ENCODE measurements at places on chromosomes 13 and 19.

GRCh38 chr19:39582442-39582841 is 19.9 kb upstream of the LGALS13 start:
- H3K36me3 ChIP-seq = no peaks in the 10 kb centered on the region
- no peak overlapping the region for H3K4me3 ChIP-seq
- H3K27ac ChIP-seq = no peak overlapping the region
- H3K27me3 ChIP-seq = no peaks in the 10 kb centered on the region
- no peak for DNase-seq

- peaks cover 60% of the 10 kb centered on the region for H3K27me3 ChIP-seq
- H3K4me3 ChIP-seq = peak within 1 kb of the TSS; percentile 36
- peaks cover 35% of the 10 kb centered on the region for H3K4me1 ChIP-seq
- DNase-seq = peak; percentile 77
- no peaks in the 10 kb centered on the region for H3K36me3 ChIP-seq
Observed at GRCh38 chr19:48393559-48394330, at the start of gene GRIN2D. Gene GRIN2D, plus strand, starts transcription at chr19:48393668. Its CDS starts 4,725 bp downstream, at chr19:48398393.

DNA sequence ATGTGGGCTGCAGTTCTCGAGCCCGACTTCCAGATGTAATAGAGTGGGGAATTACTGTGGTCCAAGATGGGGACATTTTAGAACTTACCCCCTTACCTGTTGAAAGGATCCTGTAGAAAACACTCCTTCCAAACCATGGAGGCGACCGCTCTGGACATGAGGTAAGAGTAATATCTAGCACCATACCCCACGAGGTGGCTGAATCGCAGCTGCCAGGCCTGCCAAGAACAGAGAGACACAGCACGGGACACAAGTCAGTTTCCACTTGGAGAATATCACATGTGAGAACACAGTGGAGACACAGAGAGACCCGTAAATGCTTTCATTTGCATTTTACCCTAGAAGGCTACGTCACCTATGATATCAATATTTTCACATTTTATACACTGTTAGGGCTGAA is 129.2 kb downstream of the MIPEP start:
- H3K27me3 ChIP-seq = no peaks in the 10 kb centered on the region
- no peaks in the 10 kb centered on the region for H3K36me3 ChIP-seq
- no peak overlapping the region for H3K27ac ChIP-seq
- H3K4me1 ChIP-seq = no peaks in the 10 kb centered on the region

DNA sequence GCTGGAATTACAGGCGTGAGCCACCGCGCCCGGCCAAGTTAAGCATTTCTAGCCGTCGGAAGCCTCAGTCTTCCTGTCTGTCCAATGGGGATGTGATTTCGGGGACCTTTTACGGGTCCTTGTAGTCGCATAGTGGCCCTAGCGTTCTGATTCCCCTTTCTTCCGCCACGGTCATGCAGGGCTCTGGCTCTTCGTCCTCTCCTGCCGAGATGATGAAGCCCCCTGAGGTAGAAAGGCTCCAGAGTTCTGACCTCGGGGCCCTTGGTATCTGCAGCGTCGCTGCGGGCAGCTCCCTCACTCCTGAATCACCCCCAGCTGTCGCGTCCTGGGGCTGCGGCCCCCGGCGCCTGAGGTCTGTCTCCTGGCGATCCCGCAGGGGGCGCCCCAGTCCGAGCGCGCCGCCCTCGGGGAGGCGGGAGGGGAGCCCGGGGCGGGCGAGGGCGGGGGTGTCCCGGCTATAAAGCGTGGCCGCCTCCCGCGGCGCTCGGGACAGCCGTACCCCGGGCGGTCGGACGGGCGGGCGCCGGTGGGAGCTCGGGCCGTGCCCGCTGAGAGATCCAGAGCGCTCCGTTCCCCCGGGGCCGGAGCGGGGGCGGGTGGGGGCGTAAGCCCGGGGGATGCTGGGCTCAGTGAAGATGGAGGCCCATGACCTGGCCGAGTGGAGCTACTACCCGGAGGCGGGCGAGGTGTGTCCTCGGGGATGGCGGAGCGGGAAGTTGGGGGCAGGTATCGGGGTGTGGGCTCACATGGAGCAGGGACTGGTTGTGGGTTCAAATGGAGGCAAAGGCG is at the start of gene FOXA3:
TSS of gene FOXA3 (plus strand) at position 487 of the 789 bp plus-strand sequence. CDS start at position 618, 131 bp downstream.
- H3K36me3 ChIP-seq = peaks cover 12% of the 10 kb centered on the region
- H3K4me1 ChIP-seq = peaks cover 27% of the 10 kb centered on the region
- H3K4me3 ChIP-seq = peak within 1 kb of the TSS; percentile 96
- no peak within 1 kb of the TSS for H3K27ac ChIP-seq
- H3K27me3 ChIP-seq = no peaks in the 10 kb centered on the region

All from common myeloid progenitor, CD34-positive (primary cell).